ENCODE measurements at places on chromosomes 11 and 22.
A peak's percentile ranks its signal among the peaks of the same experiment; 100 is the strongest.

GRCh38 chr11:80241766-80242165 is 800.9 kb upstream of the TENM4 start:
- peak; percentile 72 for DNase-seq

GRCh38 chr11:115503886-115504275 is 334 bp downstream of the CADM1 start:
- no peak for DNase-seq

DNA sequence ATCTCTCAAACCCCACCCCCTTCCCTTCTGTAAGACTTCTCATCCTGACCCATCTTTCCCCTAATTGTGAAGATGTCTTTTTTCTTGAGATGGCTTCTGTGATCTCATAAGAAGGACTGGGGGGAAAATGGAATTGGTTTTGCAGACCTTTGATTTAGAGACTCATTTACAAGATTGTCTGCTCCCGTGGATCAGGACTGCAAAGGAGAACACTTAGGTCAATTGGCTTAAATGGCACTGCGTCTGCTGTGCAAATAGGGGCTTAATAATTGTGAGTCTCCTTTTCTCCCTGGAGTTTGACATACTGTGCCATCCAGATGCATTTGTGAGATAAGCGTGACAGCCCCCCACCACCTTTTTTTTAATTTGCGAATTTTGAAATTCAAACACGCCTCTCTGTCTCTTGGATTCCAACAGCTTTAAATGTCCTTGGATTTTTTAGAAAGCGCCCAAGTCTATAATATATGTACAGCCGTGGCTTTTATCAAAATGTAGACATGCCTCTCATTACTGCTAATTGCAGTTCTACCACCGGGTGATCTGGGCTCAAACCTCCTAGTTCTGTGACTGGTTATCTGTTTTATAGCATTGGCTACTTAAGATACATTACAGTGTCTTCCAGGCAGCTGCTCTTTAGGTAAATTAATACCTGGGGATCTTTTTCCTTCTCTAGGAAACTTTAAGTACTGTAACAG is 150.0 kb downstream of the DBX1 start:
- DNase-seq = no peak

DNA sequence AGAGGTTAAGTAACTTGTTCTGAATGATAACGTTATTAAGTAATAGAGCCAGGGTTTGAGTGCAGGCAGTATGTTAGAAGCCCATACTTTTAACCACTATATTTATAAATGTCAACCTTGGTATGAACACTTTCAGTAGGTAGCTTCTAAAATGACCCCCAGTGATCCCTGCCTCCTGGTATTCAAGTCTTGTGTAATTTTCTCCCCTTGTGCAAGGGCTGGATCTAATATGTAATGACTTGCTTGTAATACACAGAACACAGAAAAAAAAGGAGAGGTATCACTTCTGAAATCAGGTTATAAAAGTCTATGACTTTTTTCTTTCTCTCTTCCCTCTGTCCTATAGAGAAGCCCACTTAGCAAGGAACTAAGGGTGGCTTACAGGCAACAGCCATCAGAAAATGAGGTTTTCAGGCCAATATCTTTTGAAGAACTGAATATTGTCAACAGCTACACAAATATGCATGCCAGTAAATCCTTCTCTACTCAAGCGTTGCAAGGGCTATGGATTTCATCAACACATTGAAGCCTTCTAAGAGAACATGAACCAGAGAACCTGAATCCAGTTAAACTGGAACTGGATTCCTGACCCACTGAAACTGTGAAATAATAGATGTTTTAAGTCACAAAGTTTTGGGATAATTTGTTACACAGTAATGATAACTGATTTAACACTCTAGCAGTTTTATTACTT is 712.3 kb downstream of the METTL15 start:
- no peak for DNase-seq

GRCh38 chr22:25554689-25555088 is 9.8 kb upstream of the GRK3 start:
- DNase-seq = no peak

- no peak for DNase-seq
Observed at GRCh38 chr11:77040889-77041288, 6.7 kb downstream of the B3GNT6 start.

- DNase-seq = peak; percentile 40
Observed at GRCh38 chr11:122791411-122791810, 46.9 kb upstream of the CRTAM start.

GRCh38 chr11:82682003-82682751 is 51.5 kb downstream of the FAM181B start:
- DNase-seq = peak; percentile 84

GRCh38 chr22:46026899-46027210 is 49.9 kb upstream of the WNT7B start:
- DNase-seq = no peak

DNA sequence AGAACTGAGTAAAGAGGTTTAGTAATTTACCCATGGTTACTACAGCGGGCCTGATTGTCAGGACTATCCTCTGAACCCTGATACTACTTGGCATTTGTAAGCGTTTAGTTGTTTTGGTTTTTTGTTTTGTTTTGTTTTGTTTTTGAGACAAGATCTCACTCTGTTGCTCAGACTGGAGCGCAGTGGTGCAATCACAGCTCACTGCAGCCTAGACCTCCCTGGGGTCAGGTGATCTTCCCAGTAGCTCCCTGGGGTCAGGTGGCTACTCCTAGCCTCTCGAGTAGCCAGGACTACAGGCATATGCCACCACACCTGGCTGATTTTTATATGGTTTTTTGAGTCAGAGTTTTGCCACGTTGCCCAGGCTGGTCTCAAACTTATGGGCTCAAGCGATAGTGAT is 118.6 kb downstream of the WNT11 start:
- DNase-seq = no peak

GRCh38 chr11:105027678-105028077 is 4.7 kb upstream of the CASP5 start:
- DNase-seq = no peak

- no peak for DNase-seq
Observed at GRCh38 chr22:49763696-49764095, 64.0 kb downstream of the BRD1 start.

- DNase-seq = no peak
Observed at GRCh38 chr22:45225732-45226502, 14.8 kb downstream of the KIAA0930 start.

GRCh38 chr11:36295926-36296325 is at the start of gene PRR5L:
Gene PRR5L (plus strand): TSS chr11:36296288. CDS start chr11:36401122, 104,834 bp downstream.
- DNase-seq = no peak

DNA sequence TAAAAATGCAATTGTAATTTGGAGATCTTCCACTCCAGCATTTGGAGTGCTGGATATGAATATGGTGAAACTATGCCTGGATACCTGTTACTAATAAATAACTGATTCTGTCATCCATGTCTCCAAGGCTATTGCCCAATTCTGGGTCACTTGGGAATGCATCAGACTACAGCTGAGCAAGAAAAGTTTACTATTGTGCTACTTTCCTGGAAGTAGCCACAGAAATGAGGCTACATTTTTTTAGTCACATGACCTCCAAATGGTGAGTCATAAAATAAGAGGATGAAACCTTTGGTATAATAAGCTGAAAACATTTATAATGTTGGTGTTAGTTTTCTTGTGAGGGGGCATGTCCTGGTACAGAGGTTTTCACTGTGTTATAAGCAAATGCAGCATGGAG is 44.4 kb downstream of the DCDC1 start:
- DNase-seq = peak; percentile 78

- no peak for DNase-seq
Observed at GRCh38 chr11:32079553-32079952, 11.3 kb upstream of the RCN1 start.

GRCh38 chr11:117258576-117258975 is 26.1 kb downstream of the RNF214 start:
- DNase-seq = no peak

GRCh38 chr11:74543991-74544390 is 48.4 kb upstream of the POLD3 start:
- DNase-seq = no peak

- no peak for DNase-seq
Observed at GRCh38 chr11:112785149-112785548, 176.1 kb upstream of the NCAM1 start.

- peak; percentile 31 for DNase-seq
Observed at GRCh38 chr22:29116397-29117123, 43.7 kb downstream of the KREMEN1 start.

GRCh38 chr11:57637626-57638004 is 12.1 kb downstream of the YPEL4 start:
- DNase-seq = no peak

DNA sequence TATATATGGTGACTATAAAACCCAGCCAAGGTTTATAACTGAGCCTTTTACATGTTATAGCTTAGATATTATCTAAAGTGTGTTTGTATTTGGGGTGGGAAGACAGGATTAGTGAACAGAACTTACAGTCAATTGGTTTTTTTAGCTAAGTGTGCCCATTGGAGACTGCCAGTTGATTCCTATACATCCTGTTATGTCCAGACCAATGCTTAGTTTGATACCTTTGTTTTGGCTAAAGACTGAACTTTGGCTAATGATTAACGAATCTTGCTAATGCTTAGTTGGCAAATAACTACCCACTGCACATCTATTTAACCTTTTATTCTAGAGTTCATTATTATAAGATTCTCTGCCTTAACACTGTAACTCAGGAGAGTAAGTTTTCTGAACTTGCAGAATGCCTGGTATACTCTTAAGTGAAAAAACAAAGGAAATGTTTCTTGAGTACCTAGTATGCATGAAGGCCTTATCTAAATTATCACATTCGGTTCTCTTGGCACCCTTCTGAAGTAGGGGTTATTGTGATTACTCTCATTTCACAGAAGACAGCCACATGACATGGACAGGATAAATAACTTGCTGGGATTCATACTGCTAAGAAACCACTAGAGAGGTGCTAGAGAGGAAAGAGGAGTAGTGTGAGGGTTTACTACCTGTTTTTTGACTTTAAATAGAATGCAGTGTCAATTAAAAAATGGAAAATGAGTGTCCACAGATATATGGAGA is 54.0 kb downstream of the KREMEN1 start:
- DNase-seq = no peak

GRCh38 chr11:399731-400211 is 5.8 kb downstream of the PKP3 start:
- no peak for DNase-seq

- no peak for DNase-seq
Observed at GRCh38 chr11:129728581-129728980, 87.1 kb upstream of the TMEM45B start.

GRCh38 chr11:117905524-117905923 is 23.7 kb downstream of the TMPRSS13 start:
- no peak for DNase-seq

DNA sequence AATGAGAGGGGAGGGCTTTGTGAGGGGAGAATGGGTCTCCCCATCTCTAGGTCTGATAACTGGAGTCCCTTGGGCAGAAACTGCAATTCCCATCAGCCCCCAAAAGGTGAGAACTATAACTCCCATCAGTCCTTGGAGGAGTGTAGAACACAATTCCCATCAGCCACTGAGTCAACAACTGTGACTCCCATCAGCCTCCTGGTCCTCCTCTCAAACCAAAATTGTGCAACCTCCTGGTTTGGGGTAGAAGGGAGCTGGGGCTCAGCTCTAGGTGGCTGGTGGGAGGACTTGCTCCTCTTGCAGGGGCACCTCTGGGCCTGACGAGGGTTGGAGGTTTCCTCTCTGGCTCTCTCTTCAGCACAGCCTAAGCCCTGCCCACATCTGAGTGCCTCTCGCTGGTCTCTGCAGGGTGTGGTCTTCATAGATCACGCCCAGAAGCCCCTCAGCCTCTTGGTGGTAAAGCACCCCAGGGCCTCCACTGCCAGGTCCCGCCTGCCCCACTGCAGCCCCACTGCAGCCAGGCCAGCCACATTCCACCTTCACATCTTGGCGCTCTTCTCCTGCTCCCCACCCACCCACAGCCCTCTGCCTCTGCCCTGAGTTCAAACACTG is 18.5 kb downstream of the SLC22A12 start:
- DNase-seq = no peak

- no peak for DNase-seq
Observed at GRCh38 chr11:85831050-85831449, 20.1 kb upstream of the SYTL2 start.

GRCh38 chr11:92154110-92154509 is 70.5 kb upstream of the FAT3 start:
- no peak for DNase-seq

GRCh38 chr22:31346733-31347250 is 646 bp upstream of the PATZ1 start:
- peak; percentile 58 for DNase-seq

- peak; percentile 90 for DNase-seq
Observed at GRCh38 chr22:27885977-27886842, 32.8 kb downstream of the PITPNB start.

DNA sequence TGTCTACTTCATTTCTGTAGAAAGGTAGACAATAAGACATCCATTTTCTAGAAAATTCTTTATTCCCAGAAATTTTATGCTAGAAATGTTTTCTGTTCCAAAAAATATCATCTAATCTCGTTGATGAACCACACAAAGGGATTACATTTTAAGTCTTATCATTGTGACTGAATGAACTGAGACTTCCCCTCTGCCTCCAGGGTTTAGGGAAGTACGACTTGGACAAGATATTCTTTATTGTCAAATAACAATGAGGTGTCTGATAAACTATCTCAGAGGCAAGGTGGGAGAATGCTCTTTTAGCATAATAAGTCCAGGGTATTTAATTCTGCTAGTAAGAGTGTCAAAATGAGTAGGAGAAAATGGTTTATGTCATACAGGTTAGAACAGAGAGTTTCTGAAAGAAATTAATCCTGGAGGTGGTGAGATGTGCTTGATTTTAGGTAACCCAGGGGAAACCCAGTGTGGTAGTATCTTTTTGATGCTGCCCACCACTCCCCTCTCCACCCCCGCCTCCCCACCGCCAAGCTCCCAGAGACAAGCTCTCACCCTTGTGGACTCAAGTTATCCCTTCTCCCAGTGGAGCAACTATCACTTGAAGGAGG is 100.6 kb downstream of the CD44 start:
- no peak for DNase-seq

GRCh38 chr22:50620593-50621355 is 7.2 kb downstream of the ARSA start:
- DNase-seq = no peak

- DNase-seq = no peak
Observed at GRCh38 chr22:27771637-27772036, 29.9 kb downstream of the MN1 start.

Data from fibroblast of lung (primary cell).